WERI-Rb-1 (cell line): ENCODE measurements at places on chromosomes 16 and 17.
A peak's percentile ranks its signal among the peaks of the same experiment; 100 is the strongest.

DNA sequence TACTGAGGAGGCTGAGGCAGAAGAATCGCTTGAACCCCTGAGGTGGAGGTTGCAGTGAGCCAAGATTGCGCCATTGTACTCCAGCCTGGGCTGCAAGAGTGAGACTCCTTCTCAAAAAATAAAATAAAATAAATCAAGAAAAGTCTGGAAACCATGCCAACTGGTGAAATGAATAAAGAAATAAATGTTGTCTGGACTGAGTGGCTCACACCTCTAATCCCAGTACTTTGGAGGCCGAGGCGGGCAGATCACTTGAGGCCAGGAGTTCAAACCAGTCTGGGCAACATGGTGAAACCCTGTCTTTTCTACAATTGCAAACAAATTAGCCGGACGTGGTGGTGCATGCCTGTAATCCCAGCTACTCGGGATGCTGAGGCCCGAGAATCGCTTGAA is 744 bp upstream of the LRRC37A3 start:
- DNase-seq: peak; percentile 57

GRCh38 chr17:11308531-11308930 is 67.5 kb downstream of the SHISA6 start:
- DNase-seq: no peak

- DNase-seq: no peak
Observed at GRCh38 chr16:73076324-73076810, 28.4 kb upstream of the ZFHX3 start.

GRCh38 chr16:12747827-12748226 is 55.9 kb downstream of the CPPED1 start:
- DNase-seq: no peak

DNA sequence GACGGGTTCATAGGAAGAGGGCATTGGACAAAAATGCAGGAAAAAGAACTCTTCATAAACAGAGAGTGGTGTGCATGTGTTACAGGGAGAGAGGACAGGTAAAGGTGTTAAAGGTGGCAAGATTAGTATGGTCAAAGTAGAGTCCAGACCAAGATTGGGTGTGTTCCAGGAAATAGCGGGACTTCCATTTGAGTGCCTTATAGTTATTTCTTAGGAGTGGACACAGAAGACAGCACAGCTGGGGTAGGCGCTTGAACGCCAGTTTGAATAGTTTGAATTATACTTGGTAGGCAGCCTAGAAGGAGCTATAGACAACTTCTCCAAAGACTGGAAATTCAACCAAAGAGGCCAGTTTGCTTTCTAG is 63.4 kb downstream of the MAP2K6 start:
- DNase-seq: no peak

DNA sequence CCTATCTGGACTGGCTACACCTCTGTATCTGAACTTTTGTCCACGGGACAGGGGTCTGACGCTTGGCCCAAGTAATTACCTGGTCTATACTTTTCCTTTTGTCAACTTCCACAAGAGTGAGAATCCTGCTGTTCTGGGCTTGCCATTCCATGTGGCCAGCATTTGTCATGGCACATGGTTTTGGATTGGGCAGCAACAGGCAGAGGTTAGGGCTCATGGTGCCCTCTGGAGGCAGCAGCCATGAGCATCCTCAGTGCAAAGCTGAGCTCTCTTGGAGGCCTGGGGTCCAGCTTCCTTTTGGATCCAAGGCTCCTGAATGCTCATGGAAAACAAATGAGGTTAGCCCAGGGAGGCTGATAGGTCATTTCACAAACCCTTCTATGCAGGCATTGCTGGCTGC is 7.5 kb upstream of the EDC4 start:
- DNase-seq: no peak

DNA sequence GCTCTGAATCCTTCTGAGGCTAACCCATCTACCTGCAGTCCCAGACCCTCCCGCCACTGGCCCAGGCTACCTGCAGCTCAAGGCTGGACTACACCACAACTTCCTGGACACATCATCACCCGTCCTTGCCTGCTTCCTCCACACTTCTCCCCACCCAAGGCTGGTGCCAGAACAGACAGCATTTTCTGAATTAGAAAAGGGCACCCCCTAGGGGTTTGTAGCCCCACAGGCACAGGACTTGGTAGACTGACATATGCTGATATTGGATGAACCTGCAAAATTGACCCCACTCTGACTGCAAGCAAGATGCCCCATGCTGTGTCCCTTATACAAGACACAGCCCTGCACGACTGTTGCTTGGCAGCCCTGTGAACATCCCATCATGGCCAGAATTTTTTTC is 271.5 kb upstream of the C16orf82 start:
- peak; percentile 34 for DNase-seq

DNA sequence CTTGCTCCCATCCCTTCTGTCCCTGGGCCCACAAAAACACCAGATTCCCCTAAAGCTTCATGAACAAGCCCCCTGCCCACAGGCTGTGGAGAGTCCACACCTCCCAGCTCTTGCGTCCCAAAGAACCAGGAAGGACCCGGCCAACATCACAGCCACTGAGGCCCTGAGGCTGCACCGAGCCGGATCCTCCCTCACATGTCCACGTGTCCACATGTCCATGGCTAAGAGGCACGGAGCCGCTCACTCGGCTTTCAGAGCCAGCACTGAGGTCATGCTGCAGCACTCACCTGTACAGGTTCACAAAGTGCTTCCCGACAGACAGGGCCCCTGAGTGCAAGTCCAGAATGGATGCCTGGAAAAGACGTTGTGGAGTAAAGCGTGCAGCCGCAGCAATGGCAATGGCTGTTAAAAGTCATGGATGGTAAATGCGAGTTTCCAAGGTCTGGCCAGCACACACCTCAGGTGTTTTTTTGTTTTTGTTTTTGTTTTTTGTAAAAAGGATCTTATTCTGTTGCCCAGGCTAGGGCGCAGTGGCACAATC is 11.9 kb upstream of the HEXD start:
- no peak for DNase-seq

DNA sequence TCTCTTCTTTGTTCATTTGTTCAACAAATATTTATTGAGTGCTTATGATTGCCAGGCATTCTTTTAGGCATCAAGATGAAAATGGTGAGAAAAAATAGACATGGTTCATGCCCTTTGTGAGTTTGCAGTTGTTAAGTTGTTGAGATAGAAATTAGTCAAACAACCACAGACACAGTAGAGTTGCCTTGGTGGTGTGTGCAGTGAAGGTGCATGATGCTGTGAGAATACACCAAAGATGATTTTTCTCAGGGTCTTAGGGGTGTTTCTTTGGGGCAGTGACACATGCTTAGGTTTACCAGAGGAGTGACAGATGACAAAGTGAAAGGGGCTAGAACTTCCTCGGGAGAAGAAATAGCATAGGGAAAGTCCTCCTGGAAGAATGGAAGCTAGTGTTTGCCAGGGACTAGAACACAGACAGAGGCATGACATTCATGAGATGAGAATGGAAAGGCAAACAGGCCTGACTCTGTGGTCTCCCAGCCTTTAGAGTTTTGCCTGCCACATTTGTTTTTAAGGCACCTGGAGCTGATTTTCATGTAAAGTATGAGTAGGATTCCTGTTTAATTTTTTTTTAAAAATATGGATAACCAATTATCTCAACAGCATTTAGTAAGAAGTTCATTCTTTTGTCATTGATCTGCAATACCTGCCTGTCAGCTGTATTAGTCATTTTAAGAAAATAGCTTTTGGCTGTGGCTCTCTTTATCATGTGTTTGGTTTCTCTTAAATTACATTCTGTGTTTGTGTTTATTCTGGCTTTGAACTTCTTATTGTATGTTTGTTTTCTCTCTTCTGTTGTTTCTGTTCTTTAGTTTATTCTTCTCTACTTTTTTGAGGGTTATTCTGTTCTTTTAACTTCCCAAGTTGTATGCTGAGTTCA is 36.6 kb downstream of the CYLD start:
- no peak for DNase-seq

DNA sequence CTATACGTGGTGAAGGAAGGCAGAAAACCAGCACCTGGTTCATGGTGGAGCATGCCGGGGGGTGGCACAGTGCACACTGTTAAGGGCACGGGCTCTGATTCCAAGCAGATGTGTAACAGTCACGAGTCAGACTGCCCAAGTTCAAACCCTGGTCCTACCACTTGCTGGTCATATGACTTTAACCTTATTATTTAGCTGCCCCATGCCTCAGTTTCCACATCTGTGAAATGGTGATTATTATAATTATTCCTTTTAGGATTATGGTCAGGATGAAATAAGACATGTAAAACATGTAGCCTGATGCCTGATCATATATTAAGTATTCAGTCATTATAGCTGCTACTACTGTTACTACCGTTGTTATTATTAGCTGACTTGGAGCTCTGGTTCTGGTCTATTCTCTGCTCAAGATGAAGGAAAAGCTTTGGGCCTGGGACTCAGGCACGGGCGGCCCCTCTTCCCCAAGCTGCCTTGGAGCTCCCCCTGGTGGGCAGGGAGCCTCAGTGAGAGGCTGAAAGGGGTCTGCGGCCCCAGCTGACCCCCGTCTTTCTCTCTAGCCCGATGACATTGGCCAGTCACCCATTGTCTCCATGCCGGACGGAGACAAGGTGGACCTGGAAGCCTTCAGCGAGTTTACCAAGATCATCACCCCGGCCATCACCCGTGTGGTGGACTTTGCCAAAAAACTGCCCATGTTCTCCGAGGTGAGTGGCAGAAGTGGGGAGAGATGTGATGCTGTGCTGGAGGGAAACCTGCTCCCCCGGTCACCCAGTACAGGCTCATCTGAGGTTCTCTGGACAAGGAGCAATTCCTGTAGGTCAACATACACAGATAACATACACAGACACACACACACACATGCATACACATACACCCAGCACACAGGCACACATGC is 14.0 kb downstream of the NR1D1 start:
- DNase-seq: peak; percentile 83

GRCh38 chr16:19722981-19723380 is 4.9 kb downstream of the IQCK start:
- peak; percentile 54 for DNase-seq

- no peak for DNase-seq
Observed at GRCh38 chr16:85502357-85502756, 110.8 kb upstream of the GSE1 start.

GRCh38 chr17:28554565-28554964 is 2.1 kb upstream of the UNC119 start:
- peak; percentile 46 for DNase-seq
